Tongue (tissue), 3 donors: ENCODE measurements at places on chromosomes 3 and 15. TPM values are rescaled to one million over a fixed set of nuclear protein-coding genes. Genes with fewer than 3 reads are reported as not detected.

- peak; percentile 37 for DNase-seq
Observed at GRCh38 chr15:89898614-89899294, 5.0 kb upstream of the AP3S2 start.

- peak; percentile 91 for DNase-seq
Observed at GRCh38 chr15:29103824-29104565, 165.6 kb downstream of the NSMCE3 start.

DNA sequence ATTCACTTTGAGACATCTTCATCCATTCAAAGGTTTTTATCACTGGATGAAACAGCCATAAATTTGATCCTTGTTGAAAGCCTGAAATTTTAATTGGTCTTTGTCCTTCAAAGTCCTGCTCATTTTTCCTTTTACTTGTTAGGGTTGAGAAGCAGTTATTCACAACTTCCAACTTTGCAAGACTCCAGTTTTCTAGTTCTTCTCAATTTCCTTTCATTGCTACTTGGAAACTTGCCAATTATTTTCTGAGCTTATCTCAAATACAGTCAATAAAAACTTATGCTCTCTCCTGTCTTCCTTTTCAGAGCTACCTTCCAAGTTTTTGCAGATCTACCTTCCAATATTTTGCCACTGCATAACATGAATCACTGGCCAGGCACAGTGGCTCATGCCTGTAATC is 23.7 kb upstream of the CD276 start:
- DNase-seq: no peak

GRCh38 chr3:135218304-135218703 is 423.2 kb downstream of the EPHB1 start:
- peak; percentile 79 for DNase-seq

GRCh38 chr15:22265056-22265945 is 185.0 kb downstream of the OR4M2 start:
- no peak for DNase-seq

DNA sequence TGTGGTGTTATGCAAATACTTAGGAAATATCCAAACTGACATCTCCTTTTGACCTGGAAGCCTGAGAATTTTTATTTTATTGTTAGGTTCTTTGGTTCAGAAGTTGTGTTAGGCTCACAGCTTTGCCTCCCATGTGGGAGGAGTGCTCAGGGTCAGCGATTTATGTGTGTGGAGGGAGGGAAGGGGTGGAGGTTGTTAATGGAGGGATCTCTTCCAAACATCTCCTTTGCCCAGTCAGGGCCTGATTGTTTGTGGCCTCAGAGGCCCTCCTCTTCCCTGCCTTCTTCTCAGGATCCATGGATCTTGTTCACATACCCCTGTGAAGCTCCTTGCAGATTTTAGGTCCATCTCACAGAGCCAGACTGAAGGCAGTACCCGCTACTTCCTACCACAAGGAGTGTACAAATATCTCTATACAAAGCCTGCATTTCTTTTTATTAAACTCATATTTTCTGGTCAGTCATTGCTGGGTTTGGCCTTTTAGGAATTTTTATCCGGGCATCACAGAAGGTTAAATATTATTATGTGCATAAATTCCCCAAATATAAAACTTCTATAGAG is 40.3 kb downstream of the BBX start:
- no peak for DNase-seq

DNA sequence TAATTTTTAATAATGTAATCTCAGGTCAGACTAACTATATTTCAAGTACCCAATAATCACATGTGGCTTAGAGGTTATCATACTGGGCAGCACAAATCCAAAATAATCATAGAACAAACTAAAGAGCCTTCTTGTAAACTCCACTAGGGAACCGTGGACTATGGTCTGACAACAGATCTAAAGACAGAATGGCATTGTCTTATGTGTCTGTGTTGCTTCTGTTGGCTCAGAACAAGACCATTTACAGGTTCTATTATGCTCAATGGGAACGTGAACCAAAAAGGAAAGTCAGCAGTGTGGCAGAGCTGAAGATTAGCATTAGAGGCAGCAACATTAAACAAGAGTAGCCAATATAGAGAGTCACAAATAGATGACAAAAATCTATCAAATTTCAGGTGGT is 74.9 kb downstream of the ETFA start:
- no peak for DNase-seq

DNA sequence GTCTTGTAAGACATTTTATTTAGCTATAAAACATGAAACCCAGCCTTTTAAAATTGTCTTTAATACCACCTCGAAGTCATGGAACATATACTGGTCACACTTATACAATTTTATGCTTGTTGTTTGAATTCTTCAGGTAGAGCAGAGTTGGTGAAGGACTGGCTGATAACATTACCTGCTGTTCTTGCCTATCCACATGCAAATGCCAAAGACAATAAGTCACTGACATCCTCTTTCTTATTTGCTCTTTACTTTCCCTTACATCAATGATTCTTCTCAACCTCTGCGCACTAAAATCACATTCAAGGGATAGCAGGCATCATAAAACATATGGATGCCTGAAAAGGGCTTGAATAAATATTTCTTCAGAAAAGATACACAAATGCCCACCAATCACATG is 392.5 kb upstream of the ATP11B start:
- DNase-seq: no peak

GRCh38 chr15:74180881-74181602 is 7.5 kb downstream of the ISLR start:
- no peak for DNase-seq

DNA sequence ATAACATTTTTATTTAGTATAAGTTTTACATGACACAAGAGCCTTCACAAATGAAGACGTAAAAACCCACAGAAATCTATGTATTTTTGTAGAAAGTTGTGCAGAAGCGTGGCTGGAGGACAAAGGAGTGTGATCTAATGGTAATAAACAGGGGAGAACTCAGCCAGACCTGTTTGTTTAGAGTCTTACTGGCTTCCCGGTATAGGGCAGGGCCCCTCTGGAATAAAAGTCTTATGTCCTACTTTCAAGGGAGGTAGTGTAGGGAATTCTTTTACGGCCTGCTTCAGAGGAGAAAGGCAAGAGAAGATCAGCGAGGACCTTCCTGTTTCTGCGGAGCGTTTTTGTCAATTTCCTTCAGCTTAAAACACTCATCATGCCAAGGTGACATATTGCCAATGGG is 103.6 kb downstream of the TGFBR2 start:
- no peak for DNase-seq

DNA sequence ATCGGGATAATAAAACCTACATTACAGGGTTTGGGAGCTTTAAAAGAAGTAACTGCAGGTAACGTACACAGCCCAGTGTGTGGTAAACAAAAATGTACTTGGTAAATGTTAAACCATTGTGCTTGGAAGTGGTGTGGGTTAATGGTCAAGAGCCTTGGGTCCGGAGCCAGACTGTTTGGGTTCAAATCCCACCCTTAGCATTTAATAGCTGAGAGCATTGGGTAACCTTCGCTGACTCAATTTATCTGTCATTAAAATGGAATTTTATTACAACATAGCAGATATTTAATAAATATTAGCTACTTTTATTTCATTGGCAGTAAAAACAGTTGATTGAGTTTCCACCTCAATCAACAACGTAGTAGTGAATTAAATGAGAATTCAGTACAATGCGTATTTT is 1.5 kb downstream of the FSTL1 start:
- DNase-seq: no peak

- no peak for DNase-seq
Observed at GRCh38 chr3:185519021-185519420, 20.2 kb upstream of the TMEM41A start.

GRCh38 chr3:128727059-128727458 is 1.1 kb downstream of the RAB7A start:
- DNase-seq: no peak

- no peak for DNase-seq
Observed at GRCh38 chr3:114861666-114862065, 285.4 kb downstream of the ZBTB20 start.

DNA sequence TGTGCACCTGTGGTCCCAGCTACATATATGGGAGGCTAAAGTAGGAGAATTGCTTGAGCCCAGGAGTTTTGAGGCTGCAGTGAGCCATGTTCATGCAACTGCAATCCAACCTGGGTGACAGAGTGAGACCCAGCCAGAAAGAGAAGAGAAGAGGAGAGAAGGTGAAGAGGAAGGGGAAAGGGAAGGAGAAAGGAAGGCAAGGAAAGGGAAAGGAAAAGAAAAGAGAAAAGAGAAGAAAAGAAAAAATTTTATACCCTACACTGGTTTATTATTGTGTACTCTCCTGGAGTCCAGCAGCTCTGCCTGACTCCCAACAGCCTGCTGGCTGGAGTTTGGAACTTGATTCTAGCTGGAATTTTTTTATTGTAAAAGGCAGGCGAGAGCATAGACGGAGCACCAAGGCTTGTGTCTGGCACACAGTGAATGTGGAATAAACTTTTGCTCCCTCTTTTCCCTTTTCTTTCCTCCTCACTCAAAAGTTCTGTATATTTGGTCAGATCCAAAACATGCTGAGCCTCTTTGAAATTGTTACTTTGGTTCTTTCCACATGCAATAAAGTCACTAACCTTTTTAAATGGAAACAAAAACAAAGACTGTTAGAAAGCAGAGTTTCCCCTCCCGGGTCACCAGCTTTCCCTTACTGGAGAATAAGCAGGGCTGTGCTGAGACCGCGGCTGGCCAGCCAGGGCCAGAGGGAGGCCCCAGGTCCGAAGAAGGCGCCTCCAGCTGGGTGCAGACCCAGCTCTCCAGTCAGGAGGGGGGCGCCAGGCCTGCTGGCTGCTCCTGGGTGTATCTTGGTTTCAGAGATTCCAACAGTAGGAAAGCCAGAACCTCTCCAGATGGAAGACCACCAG is 9.9 kb downstream of the THSD4 start:
- DNase-seq: peak; percentile 72

DNA sequence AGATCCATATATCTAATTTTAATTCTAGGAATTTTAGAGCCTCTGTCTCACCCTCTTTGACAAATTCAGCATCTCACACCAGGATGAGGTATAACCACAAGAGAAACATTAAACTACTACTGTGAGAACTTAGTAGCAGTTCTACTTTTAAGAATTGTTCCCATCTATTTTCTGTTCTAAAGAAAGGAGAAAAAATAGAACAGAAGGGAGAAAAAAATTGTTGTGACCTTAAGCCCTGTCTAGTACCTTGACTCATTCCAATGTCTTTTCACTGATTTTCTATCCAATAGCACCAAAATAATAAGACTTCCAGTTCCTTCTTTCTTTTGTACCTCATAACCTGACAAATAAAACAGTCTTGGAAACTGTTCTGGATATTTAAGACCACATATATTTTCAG is 37.0 kb downstream of the FRMD5 start:
- DNase-seq: no peak

DNA sequence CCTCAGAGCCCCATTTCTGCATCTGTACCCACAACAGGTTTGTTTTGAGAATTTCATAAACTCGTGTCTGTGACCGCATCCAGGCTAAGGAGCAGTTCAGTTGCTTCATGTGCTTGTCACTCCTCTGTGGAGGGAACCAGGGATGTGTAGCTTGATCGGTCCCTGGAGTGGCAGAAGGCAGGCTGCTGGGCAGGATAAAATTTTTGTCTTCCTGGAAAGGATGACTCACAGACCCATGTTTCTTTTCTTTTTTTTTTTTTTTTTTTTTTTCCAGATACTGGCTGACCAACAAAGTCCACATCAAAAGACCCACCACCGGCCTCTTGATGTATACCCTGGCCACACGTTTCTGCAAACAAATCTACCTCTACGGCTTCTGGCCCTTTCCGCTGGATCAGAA is 70.1 kb downstream of the ST8SIA2 start:
- no peak for DNase-seq

GRCh38 chr15:35602836-35603235 is 56.9 kb upstream of the DPH6 start:
- DNase-seq: no peak

GRCh38 chr3:29932696-29933325 is 651.9 kb downstream of the RBMS3 start:
- DNase-seq: peak; percentile 45

The HYKK gene
- 6.9 TPM for total RNA-seq

The P3H2 gene
- 33.1 TPM for total RNA-seq

The ETV5 gene
- 26.1 TPM for total RNA-seq

The NANOGP8 gene
- not detected for total RNA-seq

The C2CD4B gene
- total RNA-seq: 20.2 TPM

The LYZL4 gene
- total RNA-seq: not detected

The BCL2A1 gene
- total RNA-seq: 8.1 TPM

The AMT gene
- total RNA-seq: 8.6 TPM

The ITIH1 gene
- total RNA-seq: not detected
